Aorta (tissue), 5 donors: ENCODE measurements at places on chromosomes 12 and 14.

- DNase-seq, result no peak
Observed at GRCh38 chr12:14454098-14454907, 88.8 kb downstream of the ATF7IP start.

- DNase-seq, result no peak
Observed at GRCh38 chr12:100904270-100904669, 109.7 kb downstream of the ANO4 start.

- no peak for DNase-seq
Observed at GRCh38 chr12:63419154-63419553, 249.1 kb downstream of the DPY19L2 start.

DNA sequence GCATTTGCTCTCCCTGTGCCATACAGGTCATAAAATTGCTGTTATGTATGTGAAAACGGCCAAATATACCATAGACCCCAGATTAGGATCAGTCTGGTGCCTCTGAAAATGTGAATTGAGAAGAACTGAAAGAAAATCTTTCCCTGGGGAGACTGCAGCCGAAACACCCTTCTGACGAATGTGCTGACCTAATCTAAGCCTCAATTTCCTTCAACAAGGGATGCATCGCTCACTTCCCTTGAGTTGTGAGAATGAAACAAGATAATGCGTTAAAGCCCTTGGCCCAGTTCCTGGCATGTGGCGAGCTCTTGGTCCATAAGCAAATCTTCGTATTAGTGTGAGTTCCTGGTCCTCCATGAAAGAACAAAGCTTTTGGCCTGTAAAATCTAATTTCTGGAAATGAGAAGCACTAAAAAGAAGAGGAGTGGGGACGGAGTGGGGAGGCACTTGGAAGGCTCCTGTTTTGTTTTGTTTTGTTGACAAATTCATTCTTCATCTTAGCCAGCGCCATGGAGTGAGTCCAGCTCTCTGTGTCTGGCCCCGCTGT, 49.5 kb upstream of the RTRAF start:
- DNase-seq, result no peak

GRCh38 chr14:102736956-102737355, 40.3 kb upstream of the TRAF3 start:
- DNase-seq, result no peak

DNA sequence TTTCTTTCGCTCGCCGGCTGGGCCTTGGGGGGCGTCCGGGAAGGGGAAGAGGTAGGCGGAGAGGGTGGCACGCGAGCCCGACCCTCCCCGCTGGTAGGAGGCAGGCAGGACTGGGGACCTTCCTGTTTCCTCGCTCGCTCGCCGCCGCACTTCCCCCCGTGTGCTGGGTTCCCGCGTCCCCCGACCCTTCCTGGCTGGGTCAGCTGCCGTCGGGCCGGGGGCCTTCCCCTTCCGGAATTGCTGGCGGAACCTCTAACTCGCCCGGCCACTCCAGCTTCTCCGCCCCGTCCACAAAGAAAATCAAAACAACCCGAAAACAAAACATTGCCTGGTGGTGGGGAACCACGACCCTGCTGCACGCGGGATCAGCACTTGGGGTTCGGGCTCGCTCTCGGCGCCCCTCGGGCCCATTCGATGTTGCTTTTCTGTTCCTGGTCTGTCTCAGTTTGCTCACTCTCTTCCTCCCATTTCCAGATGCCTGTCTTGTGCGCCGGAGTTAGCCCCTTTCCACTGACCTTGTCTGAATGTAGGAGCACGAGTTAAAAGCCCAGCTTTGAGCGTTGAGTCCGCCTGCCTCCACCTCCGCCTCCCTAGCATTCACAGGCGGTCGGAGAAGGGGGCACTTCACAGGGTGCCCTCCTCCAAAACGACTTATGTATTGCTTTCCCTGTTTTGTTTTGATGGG, 581 bp downstream of the PAPOLA start:
- peak; percentile 87 for DNase-seq

DNA sequence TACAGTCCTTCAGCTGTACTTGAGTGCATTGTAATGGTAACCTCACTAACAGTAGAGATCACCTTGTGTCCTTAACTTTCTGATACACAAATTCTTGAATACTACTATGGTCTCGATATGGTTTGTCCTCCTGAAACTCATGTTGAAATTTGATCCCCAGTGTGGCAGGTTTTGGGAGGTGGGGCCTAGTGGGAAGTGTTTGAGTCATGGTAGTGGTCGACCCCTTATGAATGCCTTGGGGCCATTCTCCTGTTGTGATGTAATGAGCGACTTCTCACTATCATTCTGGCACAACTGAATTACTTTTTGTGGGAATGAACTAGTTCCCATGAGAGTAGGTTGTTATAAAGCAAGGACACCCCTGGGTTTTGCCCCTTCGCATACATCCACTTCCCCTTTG, 52.3 kb downstream of the IPO8 start:
- no peak for DNase-seq

DNA sequence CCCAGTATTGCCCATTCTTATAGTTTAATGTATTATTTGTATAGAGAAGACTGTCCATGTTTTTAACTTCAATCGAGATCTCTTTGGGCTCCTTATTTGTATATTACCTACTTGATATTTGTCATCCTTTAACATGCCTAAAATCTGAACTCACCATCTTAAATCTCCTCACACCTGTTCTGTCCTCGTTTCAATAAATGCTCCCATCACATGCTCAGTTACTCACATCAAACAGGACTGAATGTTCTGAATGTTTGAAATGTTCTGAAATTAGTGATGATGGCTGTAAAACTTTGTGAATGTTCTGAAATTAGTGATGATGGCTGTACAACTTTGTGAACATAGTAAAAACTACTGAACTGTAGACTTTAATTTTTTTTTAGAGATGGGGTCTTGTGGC, 34.5 kb downstream of the COCH start:
- no peak for DNase-seq

DNA sequence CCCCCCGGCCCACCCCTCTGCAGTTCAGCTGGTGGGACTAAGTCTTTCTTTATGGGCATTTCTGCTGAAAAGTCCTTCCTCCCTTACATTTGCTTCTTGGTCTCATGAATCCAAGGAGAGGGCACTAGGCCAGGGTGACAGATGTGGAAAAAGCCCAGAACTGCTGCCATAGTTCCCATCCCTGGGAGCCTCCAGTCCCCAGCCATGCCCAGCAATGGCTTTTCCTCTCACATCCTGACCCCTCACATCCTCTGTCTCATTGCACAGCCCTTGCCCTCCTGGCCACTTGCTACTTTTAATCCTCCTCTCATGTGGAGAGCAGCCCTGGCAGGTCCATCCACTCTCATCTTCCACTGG, 122.5 kb downstream of the ZFP36L1 start:
- no peak for DNase-seq

GRCh38 chr12:71950819-71951218, 12.2 kb downstream of the TPH2 start:
- no peak for DNase-seq

DNA sequence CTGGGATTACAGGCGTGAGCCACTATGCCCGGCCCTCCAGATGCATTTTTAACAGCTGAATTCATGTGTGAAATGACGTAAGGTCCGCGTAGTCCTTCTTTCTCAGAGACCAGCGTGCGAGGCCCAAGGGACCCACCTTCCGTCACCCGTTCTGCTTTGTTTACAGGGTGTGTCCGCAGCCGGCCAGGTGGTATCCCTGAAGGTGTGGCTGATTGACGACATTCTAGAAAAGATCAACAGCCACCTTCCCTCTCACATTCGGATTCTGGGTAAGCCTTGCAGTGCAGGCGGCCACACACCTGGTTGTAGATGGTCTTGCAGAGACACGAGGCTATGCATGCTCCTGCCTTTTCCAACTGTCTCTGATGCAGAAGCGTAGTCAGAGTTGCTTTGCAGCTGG, 9.9 kb downstream of the PUS1 start:
- peak; percentile 54 for DNase-seq
